Kidney (tissue), 22 donors: ENCODE measurements at places on chromosomes 7 and 10. TPM values are rescaled to one million over a fixed set of nuclear protein-coding genes. Genes with fewer than 3 reads are reported as not detected.
A peak's percentile ranks its signal among the peaks of the same experiment; 100 is the strongest.

GRCh38 chr10:123390874-123391273 is 236.7 kb downstream of the BUB3 start:
- no peak for DNase-seq

GRCh38 chr7:138064856-138065357 is 11.4 kb upstream of the AKR1D1 start:
- DNase-seq, result peak; percentile 1

- DNase-seq, result peak; percentile 30
Measured at GRCh38 chr10:71844084-71844483, 7.0 kb downstream of the PSAP start.

- no peak for DNase-seq
Measured at GRCh38 chr7:157168571-157168970, 29.8 kb downstream of the UBE3C start.

GRCh38 chr10:43230909-43231522 is 35.8 kb downstream of the RASGEF1A start:
- DNase-seq, result peak; percentile 26

DNA sequence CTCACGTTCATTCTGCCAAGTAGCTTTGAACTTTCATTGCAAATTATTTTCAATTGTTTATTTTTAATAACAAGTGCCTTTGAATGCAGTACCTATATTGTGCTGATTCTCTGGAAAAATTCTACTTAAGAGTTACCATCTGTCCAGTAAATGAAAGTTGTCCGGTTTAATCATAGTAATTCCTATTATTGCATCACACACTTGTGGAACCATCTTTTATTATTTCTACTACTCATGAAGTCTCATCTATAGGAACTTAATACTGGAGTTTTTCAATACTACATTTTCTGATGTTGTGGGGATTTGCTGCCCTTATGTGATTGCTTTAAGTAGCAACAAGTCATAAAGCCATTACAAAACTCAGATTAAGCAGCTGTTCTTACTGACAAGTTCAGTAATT is 16.5 kb upstream of the SKAP2 start:
- DNase-seq, result no peak

GRCh38 chr10:125232841-125233240 is 72.5 kb upstream of the CTBP2 start:
- DNase-seq, result no peak

Gene LIPK
- not detected for polyA plus RNA-seq

Gene TAS2R41
- polyA plus RNA-seq, result not detected

Gene INMT
- 34.5 TPM for polyA plus RNA-seq
